ENCODE measurements at places on chromosomes 11 and 22.

GRCh38 chr22:31048570-31048969 is 32.5 kb upstream of the SMTN start:
- no peak for DNase-seq

DNA sequence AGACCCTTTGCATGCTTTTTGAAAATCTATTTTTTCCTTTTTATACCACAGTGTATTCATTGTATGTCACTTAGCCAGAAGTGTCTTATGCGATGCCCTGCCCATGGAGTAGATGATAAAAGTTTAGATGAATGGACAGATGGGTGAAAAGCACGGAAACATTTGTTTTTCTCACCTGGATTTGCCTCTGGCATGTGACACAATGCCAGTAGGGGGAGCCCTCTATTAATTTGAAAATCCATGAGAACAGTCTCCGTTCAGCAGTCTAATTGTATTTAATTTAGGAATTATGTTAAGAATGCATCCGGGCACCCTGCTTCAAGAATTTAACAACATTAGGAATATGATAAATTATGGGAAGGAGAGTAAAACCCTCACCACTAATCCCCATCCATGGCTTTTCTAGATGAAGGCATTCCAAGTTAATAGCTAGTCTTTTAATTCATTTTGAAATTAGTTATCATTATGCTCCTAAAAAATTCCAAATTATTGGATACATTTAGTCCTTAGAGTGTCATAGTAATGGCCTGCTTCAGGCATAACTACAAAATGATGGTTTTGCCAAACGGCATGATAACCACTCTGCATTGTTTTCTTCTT is 55.3 kb upstream of the ALKBH3 start:
- no peak for DNase-seq

DNA sequence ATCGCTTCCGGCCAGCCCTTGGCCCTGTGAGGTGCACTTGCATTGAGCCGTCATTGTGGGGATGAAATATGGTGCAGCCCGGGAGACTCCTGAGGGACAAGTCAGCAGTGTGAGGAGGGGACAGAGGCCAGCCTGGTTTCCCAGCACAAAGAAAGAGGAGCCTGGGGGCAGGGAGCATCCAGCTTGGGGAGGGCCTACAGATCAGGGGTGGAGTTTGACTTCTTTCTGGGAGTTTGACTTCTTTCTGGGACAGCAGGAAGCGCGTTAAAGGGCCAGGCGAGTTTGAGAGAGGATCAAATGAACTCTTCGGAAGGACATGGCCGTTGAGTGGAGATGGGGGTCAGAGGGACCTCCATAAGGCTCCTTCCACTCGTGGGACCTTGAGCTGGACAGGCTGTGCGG is 91.9 kb downstream of the LRRC32 start:
- no peak for DNase-seq

DNA sequence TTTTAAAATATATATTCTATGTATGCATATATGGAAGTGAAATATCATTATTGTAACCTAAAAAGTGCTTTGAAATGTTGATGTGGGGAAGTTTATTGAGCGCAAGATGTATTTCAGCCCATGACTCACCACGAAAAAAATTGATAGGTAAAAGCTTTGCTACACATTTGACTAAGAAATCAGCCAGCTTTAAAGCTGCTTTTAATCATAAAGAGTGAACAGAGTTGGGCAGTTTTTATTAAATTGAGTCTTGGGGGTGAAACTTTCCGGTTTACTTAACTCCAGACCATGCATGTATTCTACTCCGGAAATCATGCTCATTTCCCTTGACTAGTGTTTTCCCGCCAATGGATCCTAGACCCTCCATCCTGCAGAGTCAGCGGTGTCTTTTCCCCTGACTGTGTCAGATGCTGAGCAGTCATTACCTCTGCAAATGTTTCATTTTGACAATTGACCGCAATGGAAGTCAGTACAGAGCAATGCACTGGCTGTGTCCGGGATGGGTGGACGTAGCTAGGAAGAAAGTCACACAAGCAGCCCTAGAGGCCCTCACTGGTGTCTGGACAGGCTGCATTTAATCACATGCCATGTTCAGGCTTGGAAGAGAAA is 47.2 kb upstream of the MPEG1 start:
- no peak for DNase-seq

DNA sequence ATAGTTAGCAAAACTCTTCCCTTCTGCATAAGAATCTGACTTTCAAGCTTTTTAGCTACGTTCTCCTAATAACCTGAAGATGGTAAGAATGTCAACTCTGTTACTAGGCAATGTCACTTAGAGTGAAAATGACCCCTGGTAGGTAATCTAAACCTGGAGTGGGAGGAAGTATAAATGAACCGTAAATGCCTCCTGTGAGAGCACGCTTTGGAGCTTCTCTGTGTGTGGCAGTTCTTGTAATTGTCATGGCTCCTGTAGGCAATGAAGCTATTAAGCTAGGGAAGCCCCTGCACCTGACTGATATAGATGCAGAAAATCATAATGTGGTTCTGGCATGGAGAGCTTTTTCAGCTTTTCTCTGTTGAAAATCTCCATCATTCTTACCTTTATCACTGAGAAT is 29.4 kb downstream of the CALCA start:
- DNase-seq = no peak

DNA sequence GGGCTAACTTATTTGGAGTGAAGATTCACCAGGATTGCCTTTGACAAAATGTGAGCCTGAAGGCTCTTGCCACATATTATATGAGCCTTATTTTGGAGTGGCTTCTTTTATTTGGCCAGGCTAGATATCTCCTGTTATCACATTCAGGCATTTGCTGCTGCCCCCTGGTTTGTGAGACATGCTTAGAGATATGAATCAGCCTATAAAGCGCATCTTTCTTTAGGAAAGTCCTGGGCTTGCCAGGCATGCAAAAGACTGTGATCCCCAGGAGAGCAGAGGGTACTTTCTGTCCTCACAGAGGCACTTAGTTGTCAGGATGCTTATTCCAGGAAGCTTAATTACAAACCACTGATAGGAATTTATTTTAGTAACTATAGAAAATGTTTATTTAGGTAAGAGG is 333.3 kb downstream of the FAT3 start:
- DNase-seq = no peak

DNA sequence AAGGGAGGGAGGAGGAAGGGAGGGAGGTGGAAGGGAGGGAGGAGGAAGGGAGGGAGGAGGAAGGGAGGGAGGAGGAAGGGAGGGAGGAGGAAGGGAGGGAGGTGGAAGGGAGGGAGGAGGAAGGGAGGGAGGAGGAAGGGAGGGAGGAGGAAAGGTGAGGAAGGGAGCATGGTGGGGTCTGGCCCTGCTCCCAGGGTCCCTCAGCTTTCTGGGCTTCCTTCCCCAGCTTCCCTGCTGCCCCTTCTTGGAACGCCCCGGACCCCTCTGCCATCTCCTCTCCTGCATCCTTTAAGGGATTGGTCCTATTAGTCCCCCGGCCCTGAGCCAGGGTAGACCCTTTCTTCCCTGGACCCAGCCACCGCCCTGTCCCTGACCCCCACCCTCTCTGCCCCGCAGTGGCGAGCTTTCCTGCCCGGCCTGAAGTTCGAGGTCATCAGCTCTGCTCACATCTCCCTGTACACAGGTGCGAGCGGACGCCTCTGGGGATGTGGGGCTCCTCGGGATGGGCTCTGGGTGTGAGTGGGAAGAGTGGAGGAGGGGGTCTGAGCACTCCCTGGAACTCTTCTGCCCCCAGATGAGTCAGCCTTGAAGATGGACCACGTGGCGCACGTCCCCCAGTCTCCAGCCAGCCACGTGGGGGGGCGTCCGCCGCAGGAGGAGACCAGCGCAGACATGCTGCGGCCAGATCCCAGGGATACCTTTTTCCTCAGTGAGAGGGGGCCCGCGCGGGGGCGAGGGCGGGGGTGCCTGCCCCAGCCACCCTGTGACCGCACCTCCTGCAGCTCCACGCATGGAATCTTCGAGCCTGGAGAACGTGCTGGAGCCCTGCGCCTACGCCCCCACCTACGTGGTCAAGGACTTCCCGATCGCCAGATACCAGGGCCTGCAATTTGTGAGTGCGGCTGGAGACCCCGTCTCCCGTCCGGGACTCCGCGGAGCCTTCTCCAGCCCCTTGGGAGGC is 6.0 kb downstream of the B4GALNT4 start:
- DNase-seq = no peak

GRCh38 chr22:43743131-43743530 is 69.0 kb downstream of the EFCAB6 start:
- DNase-seq = no peak

DNA sequence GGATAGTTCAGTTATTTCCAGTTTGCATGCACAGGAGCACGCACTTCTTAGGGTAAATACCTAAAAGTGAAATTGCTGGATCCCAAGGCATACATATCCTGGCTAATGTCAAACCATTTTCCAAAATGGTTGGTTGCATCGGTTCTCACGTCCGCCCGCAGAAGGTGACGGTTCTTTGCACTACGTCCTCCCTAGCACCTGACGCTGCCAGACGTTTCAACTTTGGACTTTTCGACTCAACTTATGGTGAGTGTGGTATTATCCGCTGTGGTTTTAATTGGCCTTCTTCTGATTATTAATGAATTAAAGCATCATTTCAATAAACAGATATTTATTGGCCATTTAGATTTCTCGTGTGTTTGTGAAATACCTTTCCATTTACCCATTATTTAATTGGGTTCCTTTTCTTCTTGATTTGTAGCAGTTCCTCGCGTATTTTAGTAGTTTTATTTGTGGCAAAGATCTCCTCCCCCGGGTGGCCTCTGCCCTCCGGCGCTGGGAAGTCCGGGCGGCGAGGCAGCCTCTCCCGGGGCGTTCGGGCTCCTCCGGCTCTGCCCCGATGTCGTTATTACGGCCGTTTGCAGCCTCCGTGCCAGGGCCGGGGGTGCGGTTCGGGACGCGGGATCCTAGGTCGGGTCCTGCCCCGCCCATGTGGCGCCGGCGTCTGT is at the start of gene JHY:
Gene JHY (plus strand): TSS at position 571 of the 668 bp plus-strand sequence. CDS start 3,091 bp downstream, outside the sequence.
- DNase-seq = no peak

DNA sequence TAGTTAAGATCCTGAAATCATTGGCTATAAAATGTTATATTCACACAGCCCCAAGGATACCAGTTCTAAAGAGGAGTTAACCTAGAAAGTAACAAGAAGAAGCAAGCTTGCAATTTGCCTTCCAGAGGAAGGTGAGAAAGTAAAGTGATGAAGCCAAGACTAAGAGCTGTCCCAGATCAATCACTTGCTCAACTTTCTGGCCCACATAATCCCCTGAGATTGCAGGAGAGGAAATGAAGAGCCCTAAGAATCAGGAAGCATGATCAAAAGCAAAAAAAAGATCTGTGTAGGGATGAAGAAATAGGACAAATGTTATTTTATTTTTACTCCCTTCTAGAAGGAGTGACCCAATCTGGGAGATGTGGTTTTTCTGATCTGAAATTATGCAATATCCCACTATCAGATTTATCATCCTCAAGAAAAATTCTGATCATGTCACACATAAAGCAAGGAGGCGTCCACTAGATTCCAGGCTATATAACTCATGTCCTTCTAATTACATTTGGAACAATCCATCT is 180.3 kb upstream of the GUCY1A2 start:
- no peak for DNase-seq

DNA sequence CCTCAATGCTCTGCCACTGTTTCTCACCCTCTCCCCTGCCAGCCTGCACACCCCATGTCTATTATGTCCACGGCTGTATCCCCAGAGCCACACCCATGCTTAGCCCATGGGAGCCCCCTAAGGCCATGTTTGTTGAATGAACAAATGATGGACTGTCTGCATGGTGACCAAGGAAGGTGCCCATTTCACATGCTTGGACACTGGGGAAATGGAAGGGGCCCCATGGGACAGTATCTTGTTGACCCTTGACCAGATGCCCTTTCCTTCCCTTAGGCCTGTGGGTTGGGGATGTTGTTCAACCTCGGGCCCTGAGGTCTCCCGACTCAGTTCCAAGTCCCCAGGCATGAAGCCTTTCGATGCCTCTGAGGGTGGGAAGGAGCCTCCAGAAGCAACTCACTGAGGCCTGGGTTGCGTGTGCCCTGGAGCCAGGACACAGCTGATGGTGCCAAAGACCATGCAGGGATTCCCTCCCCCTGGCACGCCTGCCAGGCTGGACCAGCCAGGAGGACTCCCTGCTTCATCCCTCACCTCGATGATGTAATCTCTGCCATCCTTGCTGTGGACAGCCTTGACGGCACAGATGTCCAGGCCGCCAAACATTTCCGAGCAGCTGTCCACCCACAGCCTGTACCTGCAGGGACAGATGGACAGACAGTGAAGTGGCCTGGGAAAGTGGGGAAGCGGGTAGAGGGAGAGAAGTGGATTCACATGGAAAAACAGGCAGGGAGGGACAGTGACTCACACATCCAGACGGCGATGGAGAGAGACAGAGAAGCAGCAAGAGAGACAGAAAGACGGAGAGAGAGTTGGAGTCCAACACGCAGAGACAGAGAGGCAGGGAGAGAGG is 58.9 kb downstream of the FBXO7 start:
- no peak for DNase-seq

DNA sequence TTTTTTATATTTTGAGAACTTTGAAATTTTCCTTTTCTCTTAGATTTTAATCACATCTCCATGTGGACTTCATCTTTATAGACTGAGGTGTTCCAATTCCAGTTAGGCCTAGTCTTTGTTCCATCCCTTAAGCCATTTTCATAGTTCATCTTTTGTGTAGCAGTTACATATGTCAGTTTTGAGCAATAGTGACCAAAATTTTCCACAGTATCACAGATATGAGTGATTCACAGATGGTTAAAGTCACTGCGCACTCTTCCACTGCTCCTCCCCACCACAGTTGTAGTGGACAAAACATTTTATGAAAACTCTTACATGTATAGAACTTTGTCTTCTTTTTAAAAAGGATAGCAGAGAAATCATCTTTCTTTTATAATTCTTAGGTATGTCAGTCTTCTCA is 42.8 kb downstream of the YAP1 start:
- no peak for DNase-seq

DNA sequence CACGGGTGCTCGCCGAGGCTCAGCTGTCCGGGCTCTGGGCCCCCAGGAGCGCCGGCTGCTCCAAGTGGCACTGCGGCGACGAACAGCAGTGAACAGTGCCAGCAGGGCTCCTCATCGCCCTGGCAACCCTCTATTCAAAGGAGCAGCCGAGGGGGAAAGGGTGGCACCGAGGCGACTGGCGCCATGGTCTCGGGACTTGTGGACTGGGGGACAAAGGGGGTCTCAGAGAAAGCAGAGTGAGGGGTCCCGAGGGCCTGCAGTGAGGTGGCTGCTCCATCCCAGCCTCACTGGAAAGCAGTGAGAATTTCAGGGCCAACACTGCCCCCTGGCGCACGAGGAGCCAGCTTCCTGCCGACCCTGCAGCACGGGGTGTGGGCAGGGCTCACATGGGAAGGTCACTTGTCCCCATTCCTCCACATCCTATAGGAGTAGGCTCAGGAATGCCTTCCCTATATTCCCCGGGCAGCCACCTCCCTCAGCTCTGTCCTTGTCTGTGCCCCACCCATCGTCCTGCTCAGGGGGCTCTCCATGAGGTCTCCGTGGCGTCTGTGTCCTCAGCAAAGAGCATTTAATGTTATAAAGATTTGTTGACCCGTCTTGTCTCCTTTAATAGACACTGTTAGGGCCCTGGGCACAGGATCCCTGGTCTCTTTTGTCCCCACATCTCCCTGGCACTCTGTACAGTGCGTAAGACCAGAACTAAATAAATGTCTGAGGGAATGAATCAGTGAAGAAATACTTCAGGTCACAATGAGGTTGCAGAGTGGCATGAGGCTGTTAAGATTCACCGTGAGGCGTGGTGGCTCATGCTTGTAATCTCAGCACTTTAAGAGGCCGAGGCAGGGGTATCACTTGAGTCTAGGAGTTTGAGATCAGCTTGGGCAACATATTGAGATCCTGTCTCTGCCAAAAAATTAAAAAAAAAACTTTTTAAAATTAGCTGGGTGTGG is 26.4 kb downstream of the LRFN4 start:
- DNase-seq = peak; percentile 49

Data from RWPE2 (cell line).